SW 1271 (cell line): ENCODE measurements at places on chromosomes 2 and 18.
A peak's percentile ranks its signal among the peaks of the same experiment; 100 is the strongest.

- DNase-seq = no peak
Measured at GRCh38 chr2:24617424-24617823, 126.4 kb downstream of the NCOA1 start.

DNA sequence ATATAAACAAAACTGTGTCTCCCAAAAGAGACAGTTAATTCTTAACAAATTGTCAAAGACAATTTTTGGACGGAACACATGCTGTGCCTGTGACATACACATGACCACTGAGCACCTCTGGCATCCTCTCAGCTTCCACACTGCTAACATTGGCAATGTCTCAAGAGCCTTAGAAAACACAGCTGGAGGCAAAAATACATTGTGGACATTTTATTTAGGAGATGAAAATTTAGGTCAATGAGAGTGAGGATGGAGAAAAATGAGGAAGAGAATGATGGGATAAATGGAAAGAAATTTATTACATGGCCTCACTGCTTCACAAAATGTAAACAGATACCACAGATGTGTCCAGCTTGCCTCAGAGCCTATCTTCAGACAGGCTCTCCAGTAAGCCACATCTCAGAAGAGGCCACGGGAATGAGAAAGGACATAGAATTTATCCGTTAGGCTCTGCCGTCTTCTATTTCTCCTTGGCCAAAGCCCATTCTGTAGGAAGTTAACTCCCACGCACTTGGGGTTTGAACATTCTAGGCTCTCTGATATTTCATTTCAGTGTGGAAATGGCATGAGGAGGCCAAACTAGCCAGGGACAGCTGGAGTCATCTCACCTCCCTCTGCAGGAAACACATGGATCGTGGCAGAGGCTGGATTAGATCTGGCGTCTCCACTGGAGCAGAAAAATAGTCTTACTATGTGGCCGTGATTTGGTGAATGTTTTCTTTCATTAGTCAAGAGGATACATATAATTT is 519.4 kb upstream of the DSEL start:
- DNase-seq = no peak

GRCh38 chr2:22290302-22290701 is 1094.7 kb upstream of the KLHL29 start:
- no peak for DNase-seq

DNA sequence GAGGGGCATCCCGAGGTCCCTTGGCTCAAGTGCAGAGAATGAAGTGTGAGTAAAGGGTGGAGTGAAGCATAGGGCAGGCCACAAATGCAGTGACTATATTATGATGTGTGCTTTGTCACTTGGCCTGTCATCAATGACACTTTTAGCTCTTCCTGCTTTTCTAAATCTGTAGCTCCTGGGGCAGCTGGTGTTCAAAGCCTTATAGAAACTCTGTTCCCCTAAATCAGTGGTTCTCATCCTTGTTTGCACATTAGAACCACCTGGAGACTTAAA is 135.6 kb upstream of the LGALSL start:
- no peak for DNase-seq

- peak; percentile 42 for DNase-seq
Measured at GRCh38 chr2:235746257-235746934, 252.6 kb downstream of the AGAP1 start.

DNA sequence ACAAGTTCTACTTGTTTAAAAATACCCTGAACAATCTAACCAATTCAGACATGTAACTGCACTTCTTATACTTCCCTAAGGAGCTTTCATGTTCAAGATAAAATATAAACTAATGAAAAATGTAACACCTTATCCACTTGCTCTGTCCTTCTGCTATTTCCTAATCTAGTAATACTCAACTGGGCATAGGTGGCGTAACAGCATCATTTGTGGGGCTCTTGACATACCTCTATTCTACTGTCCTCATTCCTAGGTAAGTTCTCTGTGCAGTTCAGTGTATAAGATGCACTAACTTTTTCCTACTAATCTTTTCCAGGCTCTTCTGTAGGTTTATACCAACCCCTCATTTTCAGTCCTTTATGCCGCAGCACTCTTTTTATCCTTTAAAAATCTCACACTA is 36.7 kb downstream of the PRKD3 start:
- DNase-seq = peak; percentile 11

GRCh38 chr2:125684932-125685331 is 971.0 kb upstream of the GYPC start:
- no peak for DNase-seq

DNA sequence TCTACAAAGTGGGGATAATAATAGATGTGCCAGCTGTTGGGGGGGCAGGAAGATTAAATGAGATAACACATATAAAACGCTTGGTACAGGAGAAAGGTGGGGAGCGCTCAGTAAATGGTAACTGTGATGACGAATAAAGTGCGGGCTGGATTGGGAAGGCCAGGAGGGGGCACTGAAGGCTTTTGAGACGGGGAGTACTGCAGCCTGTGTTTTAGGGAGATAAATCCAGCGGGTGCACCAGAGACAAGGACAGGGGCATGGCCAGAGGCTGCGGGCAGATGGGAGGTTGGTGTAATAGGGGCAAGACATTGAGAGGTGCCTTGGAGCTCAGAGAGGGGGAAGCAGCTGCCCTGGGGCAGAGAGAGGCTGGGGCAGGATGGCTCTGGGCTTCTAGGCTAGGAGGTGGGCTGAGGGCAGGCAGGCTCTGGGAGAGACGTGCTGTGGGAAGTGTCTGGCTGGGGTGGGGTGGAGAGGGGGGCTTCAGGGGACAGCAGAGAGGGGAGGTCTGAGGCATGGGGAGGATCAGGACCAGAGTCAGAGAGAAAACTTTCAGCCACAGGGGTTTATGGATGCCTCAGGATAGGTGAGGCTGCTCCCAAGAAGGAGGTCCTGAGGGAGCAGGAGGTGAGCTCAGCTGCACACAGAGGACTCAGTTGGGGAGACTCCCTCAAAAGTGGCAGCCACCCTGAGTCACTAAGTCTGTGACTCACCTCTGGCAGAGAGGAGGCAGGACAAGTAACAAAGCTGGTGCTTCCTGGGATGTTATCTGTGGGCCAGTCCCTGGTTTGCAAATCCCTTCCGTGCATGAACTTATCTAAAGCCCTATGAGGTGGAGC is 18.8 kb downstream of the TEX44 start:
- DNase-seq = peak; percentile 74

DNA sequence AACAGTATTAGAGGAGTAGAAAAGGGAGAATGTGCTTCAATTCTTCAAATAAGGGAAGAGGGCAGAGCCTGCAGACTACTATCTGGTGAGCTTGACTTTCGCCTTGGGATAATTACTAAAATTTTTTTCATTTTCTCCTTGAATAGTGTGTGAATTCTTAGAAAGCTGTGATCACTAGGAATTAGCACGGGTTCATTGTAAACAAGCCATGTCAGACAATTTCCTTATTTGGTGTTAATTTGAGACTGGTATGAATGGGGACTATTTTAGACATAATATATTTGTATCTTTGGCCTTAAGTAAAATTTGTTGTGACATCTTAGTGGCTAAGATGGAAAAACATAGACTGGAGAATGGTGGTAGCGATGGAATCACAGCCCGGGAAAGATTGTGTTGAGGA is 66.6 kb downstream of the MYO3B start:
- no peak for DNase-seq

GRCh38 chr18:857986-858385 is 45.9 kb upstream of the YES1 start:
- no peak for DNase-seq

GRCh38 chr18:47166294-47166693 is 9.9 kb downstream of the IER3IP1 start:
- DNase-seq = no peak

GRCh38 chr2:128510701-128511397 is 192.2 kb upstream of the HS6ST1 start:
- no peak for DNase-seq

DNA sequence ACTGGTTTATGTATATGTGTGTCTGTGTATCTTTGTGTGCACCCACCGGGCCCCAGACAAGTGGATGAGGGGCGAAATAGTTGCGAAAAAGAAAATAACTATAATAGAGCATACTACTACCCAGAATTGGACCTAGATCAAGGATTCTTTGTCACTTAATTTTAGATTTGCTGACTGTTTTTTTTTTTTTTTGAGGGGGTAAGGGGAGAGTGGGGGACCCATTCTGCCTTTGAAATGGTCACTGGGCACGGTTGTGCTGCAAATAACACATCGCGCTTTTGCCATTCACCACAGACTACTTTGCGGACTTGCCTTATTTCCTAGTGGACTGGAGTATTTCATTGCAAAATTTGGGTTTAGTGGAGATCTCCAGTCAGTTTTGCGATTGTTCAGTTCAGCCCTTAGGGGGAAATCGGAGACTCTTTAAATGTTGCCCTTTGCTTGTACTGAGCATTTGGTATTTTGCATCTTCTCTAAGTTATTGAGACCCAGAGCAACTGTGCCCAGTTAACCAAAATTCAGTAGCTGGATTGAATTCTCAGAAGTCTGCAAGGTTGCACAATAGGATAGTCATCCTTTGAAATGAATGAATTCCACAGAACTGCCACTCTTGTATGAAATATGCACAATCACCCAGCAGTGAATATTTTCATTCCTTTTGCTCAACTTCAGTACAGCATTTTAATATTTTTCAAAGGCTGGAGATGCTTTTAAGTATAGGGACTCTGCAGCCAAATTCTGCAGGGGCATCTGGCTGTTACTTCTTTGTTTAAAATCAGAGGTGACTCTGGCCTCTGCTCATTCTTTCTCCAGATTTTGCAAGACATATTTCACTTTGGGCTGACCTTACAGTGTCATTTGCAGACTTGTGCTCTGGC is 2.9 kb downstream of the TRIB2 start:
- DNase-seq = no peak

GRCh38 chr18:75124551-75124950 is 84.4 kb downstream of the PTGR3 start:
- DNase-seq = no peak

- no peak for DNase-seq
Measured at GRCh38 chr2:43605079-43605655, 9.3 kb upstream of the THADA start.

- DNase-seq = peak; percentile 33
Measured at GRCh38 chr2:30979822-30980245, 158.4 kb downstream of the GALNT14 start.

DNA sequence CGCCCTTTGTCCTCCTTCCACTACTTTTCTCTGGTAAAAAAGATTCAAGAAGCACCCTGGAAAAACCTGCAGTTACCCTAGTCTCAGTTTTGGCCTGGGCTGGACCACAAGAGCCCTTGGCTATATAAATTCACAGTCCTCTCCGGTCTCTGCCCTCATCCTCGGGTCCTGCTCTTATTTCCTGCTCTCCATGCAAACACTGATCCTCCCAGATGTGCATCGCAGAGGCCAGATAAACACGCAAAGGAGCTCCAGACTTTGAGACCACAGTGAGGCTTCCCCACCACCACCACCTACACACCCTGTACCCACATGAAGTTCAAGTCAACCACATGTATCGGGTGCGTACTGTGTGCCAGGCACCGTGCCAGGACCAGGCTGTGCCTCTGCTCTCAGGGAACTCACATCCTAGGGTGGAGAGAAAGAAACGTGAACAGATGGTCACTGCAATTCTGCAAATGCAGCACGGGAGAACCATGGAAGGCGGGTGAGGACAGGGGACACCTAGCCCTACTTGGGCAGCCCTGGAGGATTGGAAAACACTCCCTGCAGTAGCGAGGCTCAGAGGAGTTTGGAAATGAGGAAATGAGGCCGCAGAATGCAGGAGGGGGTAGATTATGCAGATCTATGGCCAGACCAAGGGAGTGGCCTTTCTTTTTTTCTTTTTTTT is 7.4 kb downstream of the CTDSP1 start:
- DNase-seq = no peak

DNA sequence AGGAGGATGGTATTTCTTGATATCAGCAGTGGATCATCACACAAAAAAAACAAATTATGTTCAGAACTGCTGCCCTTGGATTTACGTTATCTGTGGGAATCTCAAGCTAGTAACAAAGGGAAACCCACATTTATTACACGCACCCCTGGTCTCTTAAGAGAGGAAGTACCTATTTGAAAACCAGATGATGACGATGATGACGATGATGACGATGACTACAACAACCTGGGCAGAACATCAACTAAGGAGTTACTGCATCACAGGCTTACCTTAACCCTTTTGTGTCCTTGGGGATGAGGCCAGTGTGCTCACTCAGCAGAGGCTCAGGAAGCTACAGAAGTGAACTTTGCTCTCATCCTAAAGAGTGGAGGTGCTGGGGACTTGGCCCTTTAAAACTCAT is 169.4 kb downstream of the FSHR start:
- no peak for DNase-seq

- no peak for DNase-seq
Measured at GRCh38 chr2:233227346-233227978, 24.0 kb upstream of the ATG16L1 start.

DNA sequence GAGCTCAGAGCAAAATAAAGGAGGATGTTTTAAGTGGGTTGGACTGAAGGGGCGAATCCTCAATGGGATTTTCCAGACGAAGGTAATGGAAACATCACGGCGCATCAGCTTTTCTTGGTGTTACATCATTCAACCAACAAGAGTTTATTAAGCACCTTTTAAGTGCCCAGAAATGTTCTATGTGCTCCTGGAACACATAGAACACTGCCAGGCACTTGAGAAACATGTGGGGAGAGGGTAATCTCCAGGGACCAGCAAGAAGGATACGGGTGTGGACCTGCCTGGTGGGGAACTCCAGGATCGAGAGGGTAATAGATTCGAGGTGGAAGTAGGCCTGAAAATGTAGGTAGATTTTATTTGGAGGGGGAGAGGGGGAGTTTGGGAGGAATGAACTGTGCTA is 168.6 kb downstream of the PRKCE start:
- no peak for DNase-seq

DNA sequence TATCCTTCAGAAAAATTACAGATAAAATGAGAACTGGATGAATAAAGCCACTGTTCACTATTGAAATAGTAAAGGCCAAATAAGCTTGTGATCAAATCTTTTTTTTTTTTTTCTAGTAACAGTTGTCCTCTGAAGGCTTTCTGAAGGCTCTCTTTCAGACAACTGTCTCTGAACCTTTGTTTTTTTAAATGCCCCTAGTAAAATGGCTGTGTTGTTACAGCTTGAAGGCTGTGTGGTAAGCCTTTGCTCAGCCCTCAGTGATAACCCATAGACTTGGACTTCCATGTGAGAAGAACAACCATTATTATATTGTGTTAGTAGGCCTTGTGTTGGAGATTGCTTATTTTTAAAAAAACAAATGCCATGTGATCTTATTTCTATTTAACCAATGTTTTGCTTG is 17.6 kb downstream of the FMNL2 start:
- DNase-seq = no peak

- no peak for DNase-seq
Measured at GRCh38 chr2:241857041-241857541, 1.6 kb downstream of the PDCD1 start.

GRCh38 chr2:104678181-104678580 is 175.7 kb upstream of the POU3F3 start:
- no peak for DNase-seq

DNA sequence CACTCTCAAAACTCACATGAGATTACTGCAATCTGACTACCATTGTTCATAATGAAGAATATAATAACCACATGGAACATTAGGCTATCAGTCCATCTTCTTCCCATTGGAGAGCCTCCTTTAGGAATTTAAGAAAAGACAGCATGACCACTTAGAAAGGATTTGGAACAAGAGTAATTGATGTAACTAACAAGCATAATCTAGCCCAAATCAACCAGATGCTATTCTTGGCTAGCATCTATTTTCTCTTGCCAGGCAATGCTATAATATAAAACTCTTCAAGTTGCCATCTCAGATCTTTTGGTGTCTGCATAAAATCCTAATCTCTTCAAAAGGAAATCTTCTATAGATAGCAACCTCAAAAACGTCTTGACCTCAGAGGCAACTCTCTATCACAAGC is 152.0 kb upstream of the REG3G start:
- no peak for DNase-seq

GRCh38 chr2:37376421-37377186 is 32.2 kb downstream of the QPCT start:
- DNase-seq = no peak

GRCh38 chr2:174070281-174070680 is 105.1 kb upstream of the SP3 start:
- no peak for DNase-seq
